NCI-H146 (cell line): ENCODE measurements at places on chromosomes 1 and 21.

- DNase-seq: no peak
Measured at GRCh38 chr21:32468681-32469111, 56.2 kb downstream of the EVA1C start.

GRCh38 chr21:42252325-42252654 is 33.4 kb downstream of the ABCG1 start:
- no peak for DNase-seq

DNA sequence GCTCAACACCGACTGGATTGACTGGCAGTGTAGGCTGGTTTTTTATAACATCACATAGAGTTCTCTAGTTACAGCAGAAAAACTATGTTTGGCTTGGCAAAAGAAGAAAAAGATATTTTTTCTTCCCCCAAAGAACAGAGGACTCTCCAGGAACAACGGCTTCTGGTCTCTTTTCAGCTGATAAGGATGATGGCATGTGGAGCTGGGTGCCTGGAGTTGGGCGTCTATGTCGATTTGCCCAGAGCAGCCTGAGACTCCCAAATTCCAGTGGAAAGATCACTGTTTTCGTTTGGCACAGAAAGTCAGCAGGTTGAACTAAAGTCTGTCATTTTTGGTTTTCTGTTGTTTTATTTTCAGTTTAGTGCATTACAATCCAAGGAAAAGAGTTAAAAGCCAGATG is 91.1 kb downstream of the SMYD2 start:
- DNase-seq: no peak

DNA sequence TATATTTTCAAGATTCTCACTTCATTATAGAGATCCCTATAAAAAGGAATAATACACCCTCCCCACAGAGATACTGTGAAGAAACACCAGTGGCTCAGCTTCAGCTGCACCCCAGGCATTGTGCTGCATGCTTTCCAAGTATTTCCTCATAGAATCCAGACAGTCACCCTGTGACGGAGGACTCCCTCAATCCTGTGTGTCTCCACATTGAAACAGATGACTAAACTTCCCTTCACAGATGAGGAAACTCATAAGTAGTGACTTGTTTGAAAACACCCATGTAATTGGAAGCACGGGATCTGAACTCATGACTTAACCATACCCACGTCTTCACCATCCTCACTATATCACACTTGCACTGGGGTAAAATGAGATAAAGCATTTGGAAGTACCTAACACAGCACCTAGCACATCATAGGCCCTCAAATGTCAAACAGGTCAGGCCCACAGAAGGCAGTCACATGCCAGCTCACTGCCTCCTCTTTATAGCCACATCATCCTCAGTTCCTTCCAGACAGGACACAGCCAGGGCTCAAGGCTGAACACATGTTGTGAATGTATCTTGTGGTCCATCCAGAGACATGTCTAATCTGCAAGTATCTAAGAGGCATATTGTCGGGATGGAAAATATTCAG is 55.2 kb downstream of the GPR161 start:
- DNase-seq: no peak

- DNase-seq: peak; percentile 43
Measured at GRCh38 chr1:54070171-54070837, 16.9 kb downstream of the TCEANC2 start.

DNA sequence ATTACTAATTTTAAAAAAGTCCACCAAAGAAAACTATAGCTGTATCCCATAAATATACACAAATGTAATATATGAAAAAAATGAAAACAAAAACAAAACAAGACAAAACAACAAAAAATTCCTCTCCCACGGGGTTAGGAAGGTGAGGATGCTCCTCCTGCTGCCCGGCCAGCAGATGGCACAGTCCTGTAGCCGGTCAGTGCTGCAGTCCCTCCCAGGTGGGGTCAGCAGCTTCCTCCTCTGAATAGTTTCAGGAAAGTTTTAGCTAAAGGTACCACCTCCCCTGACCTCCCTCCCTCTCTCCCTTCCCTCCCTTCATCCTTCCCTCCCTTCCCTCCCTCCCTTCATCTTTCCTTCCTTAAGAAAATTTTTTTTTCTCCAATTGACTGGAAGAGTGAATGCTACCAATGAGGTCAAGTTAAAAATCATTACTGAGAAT is 67.8 kb upstream of the BCL10 start:
- DNase-seq: peak; percentile 25

GRCh38 chr1:33966346-33967141 is 102.7 kb downstream of the HMGB4 start:
- DNase-seq: no peak

GRCh38 chr1:82934074-82934473 is 1064.9 kb downstream of the TTLL7 start:
- DNase-seq: no peak

DNA sequence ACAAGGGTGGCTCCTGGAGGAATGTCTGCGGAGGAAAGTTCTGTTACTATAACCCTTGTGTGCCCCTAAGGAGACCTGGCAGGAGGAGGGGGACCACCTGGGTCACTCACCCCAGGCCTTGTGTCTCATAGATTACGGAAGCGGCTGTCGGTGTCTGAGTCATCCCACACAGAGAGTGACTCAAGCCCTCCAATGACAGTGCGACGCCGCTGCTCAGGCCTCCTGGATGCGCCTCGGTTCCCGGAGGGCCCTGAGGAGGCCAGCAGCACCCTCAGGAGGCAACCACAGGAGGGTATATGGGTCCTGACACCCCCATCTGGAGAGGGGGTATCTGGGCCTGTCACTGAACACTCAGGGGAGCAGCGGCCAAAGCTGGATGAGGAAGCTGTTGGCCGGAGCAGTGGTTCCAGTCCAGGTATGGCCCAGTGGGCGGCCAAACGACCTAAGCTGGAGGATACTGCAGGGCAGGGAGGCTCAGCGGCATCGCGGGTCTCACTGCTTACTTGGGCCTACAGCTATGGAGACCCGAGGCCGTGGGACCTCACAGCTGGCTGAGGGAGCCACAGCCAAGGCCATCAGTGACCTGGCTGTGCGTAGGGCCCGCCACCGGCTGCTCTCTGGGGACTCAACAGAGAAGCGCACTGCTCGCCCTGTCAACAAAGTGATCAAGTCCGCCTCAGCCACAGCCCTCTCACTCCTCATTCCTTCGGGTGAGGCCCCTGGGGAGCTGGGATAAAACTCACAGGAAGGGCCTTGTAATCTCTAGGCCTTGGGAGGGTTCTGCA is 101.4 kb downstream of the PIK3R3 start:
- no peak for DNase-seq

- no peak for DNase-seq
Measured at GRCh38 chr1:106360252-106360651, 696.2 kb upstream of the PRMT6 start.

DNA sequence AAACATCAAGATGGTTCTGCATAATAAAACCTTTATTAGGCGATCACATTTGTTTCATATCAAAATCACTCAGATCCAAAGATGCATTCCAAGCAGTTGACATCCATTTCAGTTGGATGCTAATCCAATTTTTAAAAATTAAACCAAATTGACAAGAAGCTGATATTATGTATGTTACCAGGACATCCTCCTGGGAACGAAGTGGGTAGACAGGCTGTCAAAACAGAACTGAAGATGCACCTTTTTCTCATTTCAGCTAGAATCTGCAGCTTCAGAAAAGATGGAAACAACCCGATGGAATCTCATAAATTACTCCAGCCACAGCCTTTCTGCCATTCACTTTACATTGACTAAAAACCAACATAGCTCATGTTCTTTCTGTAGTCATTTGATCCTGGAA is 268.4 kb downstream of the PLPP3 start:
- DNase-seq: no peak

DNA sequence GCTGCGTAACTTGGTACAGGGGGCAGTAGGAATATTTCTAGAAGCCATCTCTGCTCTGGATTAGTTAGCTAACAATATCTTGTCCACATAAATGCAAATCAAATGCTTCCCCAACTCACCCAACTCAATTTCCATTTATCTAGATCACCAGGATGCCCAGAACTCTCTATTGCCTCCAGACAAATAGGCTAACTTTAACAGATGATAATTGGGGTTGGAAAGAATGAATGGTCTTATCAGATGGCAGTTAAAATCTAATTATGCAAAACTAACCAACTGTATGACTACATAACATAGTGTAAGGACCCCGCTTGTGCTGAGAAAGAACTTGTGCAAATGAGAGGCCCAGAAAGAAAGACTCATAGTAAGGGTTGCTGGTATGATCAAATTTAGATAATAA is 1024.8 kb downstream of the PLA2G4A start:
- DNase-seq: no peak

- DNase-seq: no peak
Measured at GRCh38 chr1:150987924-150988323, 5.8 kb downstream of the ANXA9 start.

- DNase-seq: no peak
Measured at GRCh38 chr1:173506437-173506836, 29.3 kb downstream of the PRDX6 start.

- DNase-seq: no peak
Measured at GRCh38 chr1:178993559-178993958, 32.1 kb upstream of the FAM20B start.
